ENCODE measurements at places on chromosomes 2 and 18. TPM values are rescaled to one million over a fixed set of nuclear protein-coding genes. Genes with fewer than 3 reads are reported as not detected.

- no peak for DNase-seq
These were observed 311.6 kb upstream of the REV1 start for GRCh38 chr2:99801327-99801901.

Gene IL18R1
- total RNA-seq, result 0.67 TPM

- no peak for DNase-seq
These were observed 35.9 kb downstream of the ZNF385B start for GRCh38 chr2:179825494-179825893.

Gene BOK
- total RNA-seq, result 3.8 TPM

Gene CAPN14
- total RNA-seq, result 0.32 TPM

- DNase-seq, result no peak
These were observed 63.9 kb downstream of the GYPC start for GRCh38 chr2:126719833-126720351.

Gene SERPINB3
- total RNA-seq, result not detected

DNA sequence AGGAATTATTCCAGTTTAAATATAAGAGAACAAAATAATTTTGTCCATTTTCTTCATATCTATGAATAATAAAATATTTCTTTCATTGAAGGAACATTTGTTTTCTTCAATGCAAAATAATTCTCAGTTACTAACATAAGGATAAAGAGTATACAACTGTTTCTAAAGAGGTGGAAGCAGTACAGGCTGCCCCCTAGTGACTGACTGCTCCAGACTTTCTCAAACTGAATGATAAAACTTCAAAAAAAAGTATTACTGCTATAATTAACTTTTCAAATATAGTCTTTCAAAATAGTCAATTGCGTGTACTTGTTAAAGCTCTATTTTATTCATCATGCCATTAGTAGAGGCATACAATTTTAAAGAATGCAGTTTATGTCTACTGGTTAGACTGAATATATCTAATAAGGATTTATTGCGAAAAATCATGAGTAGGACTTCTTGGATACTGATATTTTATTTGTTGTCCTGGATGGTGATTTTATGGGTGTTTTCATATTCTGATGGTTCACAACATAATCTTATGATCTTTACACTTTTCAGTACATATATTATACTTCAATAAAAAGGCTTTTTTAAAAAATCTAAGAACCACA, 100.1 kb downstream of the WDPCP start:
- no peak for DNase-seq

GRCh38 chr2:219500135-219500534, 1.4 kb downstream of the GMPPA start:
- DNase-seq, result no peak

DNA sequence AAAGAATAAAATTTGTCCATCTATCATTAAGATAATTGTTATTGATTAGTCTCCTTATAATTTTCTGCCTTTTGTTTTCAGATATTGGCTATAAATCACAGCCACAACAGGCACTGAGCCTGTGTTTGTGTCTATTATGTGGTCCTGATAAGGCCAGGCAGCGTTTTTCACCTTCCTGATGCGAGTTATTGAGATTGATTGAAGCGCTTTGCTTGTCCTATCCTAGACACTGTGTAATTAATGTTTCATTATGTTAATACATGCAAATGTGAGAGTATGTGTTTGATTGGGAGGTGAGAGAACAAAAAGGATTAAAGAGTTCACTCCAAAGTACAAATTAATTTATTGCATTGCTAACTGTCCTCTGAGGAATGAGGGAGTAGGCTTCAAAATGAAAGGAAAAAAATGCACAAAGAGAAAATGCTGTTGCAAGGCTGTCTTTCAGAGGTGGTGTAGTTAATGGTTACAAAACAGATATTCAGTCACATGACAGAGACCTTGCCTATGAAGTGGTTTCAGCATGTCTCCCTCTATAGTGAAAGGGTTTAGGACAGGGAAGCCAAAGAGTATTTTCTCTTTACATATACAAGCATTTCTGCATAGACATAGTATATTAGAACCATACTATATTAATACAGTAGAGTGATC, 391.1 kb downstream of the DCC start:
- no peak for DNase-seq

Gene AGFG1
- 55.7 TPM for total RNA-seq

- no peak for DNase-seq
These were observed 212.5 kb upstream of the TMEM200C start for GRCh38 chr18:6107794-6108193.

GRCh38 chr2:55107436-55107835, 57.2 kb upstream of the RTN4 start:
- DNase-seq, result no peak

DNA sequence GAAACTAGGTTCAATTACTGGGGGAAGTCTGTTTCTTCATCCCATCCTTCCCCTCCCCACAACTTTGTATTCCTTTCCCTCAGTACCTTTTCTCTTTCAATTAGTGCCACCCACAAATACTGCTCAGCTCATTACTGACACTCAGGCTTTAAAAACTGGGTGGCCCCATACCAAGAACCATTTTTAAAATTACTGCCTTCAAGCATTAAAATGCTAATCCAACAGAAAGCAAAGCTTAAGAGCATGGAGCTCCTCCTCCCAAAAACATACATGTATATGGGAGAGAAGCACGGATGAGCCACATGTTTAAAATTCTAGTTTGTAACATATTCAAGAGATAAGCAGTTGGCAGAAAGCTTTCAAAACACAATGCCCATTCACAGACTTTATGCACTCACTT, 44.0 kb downstream of the IRS1 start:
- no peak for DNase-seq

DNA sequence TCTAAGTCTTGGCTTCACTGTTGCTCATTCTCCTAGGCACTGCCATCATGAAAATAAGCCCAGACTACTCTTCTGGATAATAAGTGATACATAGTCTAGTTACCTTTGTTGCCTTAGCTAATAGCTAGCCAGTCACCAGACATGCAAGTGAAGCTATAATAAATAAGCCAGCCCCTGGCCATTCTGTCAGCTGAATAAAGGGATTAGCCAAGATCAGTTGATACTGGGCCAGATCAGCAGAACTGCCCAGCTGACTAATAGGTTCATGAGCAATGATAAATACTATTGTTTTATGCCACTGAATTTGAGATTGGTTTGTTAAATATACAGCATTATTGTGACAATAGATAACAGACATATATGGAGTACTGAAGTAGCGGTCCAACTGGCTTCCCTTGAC, 8.0 kb upstream of the C2orf69 start:
- no peak for DNase-seq

DNA sequence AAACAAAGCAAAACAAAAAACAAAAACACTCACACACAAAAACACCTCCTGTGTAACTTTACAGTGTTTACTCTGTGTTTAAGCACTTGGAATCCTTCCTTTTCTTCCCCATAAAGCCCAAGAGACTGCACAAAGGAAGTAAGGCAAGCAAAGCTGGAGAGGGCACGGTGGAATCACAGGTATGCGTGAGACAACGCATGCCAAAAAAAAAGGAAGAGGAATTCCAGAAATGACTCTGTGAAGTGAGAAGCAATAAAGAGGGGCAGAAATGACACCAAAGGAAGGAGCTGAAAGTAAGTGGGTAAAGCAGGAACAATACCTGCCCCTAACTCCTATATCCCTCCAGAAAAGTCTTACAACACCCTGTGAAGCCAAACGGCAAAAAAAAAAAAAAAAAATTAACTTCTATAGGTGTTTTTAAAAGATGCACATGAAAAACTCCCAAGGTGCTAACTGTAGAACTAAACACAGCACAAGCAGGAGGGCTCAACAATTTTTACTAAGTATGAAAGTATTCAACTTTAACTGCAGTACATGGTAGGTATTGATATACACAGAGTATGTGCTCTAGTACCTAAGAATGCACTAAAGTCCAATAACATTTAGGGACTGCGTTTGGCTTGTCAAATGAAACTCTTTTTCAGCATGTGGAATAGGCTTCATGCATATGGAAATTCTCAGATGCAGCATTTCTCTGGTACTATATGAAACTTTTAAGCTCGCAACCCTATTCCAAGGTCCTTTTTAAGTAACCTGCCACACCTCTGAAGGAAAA, 9.1 kb downstream of the RND3 start:
- DNase-seq, result no peak

Gene EML6
- total RNA-seq, result 0.56 TPM

DNA sequence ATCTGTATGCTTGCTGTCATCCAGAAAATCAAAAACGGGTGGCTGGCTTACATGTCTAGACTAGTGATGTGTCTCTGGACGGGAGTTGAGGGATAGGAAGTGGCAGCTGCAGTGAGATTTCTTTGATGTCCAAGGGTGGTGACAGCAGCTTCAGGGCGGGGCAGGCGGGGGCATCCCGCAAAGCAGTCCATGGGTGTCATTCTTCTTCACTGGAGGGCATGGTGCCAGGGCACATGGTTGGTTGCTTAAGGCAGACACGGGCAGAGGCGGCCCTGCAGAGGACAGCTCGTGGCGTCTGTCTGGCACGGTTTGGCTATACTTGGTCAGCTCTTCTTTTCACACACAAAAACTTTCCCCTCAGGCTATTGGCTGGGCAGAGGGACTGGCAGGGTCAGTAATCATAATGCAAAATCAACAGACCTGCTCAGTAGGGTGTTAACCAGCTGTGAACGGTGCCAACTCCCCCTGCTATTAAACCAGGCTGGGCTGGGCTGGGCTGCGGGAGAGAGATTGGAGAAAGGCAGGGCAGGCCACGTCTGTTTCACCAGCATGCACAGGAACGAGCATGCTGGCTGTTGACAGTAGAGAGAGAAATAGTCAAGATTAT, 63.7 kb downstream of the COL4A3 start:
- DNase-seq, result peak; percentile 82

DNA sequence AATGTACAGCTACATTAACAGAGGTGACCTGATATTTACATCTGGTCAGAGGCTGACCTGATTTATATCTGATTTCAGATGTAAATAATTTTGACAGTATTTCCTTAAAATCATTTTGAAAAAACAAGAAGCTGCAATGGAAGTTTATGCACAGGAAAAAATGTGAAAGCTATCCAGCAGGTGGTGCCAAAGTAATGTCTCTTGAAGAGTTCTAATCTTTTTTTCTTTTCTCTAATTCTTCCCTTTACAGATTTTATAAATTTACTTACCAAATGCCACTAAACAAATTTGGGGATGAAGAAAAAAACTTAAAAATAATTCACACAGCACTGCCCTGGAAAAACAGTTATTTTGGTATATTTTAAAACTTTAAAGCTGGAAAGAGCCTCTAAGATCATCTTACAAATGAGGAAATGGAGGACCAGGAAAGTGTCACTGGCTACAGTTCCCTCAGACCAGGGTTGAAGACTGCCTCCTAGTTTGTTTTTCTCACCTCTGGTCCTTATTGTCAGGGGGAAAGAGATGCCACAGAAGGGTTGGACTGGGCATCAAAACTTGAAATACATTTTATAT, 16.4 kb upstream of the FBLN7 start:
- no peak for DNase-seq

DNA sequence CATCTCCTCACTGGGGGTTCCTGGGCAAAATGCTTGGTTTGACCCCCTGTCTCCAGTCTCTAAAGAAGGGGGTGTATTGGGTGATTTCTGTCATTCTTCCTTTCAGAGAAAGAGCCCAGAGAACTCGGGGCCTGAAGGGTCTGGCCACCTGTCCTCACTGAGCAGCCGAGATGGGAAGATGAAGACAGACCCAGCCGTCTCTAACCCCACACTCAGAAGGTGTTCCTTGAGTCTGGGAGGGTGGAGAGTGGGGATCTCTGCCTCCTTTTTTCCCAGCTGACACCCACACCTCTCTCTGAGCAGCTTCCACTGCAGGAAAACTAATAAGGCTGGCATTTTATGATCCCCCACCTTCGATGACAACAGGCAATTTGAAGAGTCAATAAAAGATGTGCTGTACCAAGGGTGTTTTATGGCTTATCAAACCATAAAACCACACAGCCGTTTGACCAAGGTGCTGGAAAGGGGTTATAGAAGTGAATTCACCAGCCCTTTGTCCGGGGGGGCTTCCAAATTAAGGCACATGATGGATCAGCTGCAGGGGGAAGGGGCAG, 213.8 kb downstream of the SMAD2 start:
- no peak for DNase-seq

- DNase-seq, result no peak
These were observed 84.7 kb downstream of the EPAS1 start for GRCh38 chr2:46381871-46382270.

Gene SAG
- total RNA-seq, result not detected

Gene THOC1
- total RNA-seq, result 10.4 TPM

DNA sequence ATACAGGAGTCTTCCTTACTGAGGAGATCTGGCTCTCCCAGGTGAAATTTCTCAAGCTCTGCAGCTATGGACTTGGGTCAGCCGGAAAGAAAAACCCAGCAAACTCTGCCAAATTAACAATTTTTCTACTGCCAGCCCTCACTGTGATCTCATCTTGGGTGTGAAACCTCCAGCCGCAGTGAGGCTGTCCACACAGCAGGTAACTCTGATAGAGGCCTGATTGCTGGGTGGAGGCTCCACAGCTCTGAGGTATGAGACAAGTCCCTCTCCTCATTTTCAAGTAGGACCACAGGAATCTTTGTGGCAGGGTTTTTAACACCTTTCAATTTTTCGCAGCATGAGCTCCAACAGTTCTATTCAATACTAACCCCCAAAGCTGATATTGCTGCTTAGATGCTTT, 430.6 kb upstream of the RAB6C start:
- DNase-seq, result no peak

- DNase-seq, result peak; percentile 47
These were observed 96.5 kb downstream of the NDUFA10 start for GRCh38 chr2:239928391-239929350.

- DNase-seq, result peak; percentile 27
These were observed 78.5 kb downstream of the TPO start for GRCh38 chr2:1491751-1492150.

- DNase-seq, result peak; percentile 65
These were observed 104.0 kb downstream of the COBLL1 start for GRCh38 chr2:164737612-164738081.

Gene PTPRN
- total RNA-seq, result not detected

Gene ESCO1
- total RNA-seq, result 7.9 TPM

DNA sequence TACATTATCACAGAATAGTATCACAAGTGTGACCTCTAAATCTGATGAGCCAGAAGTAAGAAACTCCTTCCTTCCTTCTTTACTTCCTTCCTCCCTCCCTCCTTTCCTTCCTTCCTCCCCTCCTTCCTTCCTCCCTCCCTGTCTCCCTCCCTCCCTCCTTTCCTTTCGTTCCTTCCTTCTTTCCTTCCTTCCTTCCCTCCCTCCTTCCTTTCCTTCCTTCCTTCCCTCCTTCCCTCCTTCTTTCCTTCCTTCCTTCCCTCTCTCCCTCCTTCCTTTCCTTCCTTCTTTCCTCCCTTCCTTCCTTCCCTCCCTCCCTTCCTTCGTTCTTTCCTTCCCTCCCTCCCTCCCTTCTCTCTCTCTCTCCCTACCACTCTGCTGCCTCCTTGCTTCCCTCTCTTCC, 359.2 kb downstream of the OSR1 start:
- DNase-seq, result no peak

Gene MROH2A
- total RNA-seq, result not detected

- DNase-seq, result no peak
These were observed 40.2 kb upstream of the LAMA1 start for GRCh38 chr18:7157760-7158159.

GRCh38 chr18:79677221-79677620, 2.4 kb upstream of the CTDP1 start:
- no peak for DNase-seq

Gene SLC5A7
- total RNA-seq, result 0.19 TPM
